ENCODE measurements at places on chromosomes 2 and 18. TPM values are rescaled to one million over a fixed set of nuclear protein-coding genes. Genes with fewer than 3 reads are reported as not detected.

The TMSB10 gene
- polyA plus RNA-seq = 5,527 TPM

The NTSR2 gene
- polyA plus RNA-seq = not detected

The FAM161A gene
- polyA plus RNA-seq = 0.80 TPM

The NT5DC4 gene
- not detected for polyA plus RNA-seq

The FSHR gene
- not detected for polyA plus RNA-seq

The KIAA2012 gene
- 0.04 TPM for polyA plus RNA-seq

The KATNAL2 gene
- 2.3 TPM for polyA plus RNA-seq

The CD226 gene
- 0.07 TPM for polyA plus RNA-seq

DNA sequence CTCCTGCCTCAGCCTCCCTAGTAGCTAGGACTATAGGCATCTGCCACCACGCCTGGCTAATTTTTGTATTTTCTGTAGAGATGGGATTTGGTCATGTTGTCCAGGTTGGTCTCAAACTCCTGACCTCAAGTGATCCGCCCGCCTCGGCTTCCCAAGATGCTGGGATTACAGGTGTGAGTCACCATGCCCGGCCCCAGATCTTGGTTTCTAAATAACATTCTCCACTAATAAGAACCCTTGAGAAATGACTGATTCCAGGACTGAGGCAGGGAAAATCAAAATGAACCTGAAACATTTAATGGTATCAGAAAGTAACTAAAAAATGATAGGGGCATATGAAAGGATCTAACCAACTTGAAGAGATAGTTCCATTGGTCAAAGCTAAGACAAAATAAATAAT is 34.0 kb downstream of the BMPR2 start:
- no peaks in the 10 kb centered on the region for H3K27me3 ChIP-seq
- no peak for DNase-seq
- H3K27ac ChIP-seq = no peak overlapping the region
- 0 out of 2 replicates have a peak, but pooled peaks cover 2% of the 10 kb centered on the region for H3K4me1 ChIP-seq
- H3K36me3 ChIP-seq = no peaks in the 10 kb centered on the region
- H3K4me3 ChIP-seq = no peak overlapping the region

DNA sequence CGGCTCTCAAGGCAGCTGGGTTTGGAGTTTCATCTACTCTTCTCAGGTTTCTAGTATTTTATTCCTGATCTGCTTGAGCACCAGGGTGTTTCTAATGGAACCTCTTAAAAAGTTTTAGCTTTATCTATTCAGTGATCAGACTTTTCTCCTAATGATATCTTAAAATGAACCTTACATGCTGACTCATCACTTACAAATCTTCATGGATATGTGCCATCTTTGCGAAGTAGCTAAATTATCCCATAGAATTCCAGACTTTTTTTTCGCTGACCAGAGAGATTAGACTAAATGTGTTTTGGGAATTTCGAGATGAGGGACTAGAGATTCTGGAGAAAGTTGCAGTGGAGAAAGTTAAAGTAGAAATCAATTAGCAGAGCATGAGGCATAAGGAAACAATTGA is 401.0 kb downstream of the GRB14 start:
- no peak for DNase-seq
- H3K27me3 ChIP-seq = no peaks in the 10 kb centered on the region
- no peaks in the 10 kb centered on the region for H3K36me3 ChIP-seq
- H3K4me3 ChIP-seq = no peak overlapping the region
- no peaks in the 10 kb centered on the region for H3K4me1 ChIP-seq

DNA sequence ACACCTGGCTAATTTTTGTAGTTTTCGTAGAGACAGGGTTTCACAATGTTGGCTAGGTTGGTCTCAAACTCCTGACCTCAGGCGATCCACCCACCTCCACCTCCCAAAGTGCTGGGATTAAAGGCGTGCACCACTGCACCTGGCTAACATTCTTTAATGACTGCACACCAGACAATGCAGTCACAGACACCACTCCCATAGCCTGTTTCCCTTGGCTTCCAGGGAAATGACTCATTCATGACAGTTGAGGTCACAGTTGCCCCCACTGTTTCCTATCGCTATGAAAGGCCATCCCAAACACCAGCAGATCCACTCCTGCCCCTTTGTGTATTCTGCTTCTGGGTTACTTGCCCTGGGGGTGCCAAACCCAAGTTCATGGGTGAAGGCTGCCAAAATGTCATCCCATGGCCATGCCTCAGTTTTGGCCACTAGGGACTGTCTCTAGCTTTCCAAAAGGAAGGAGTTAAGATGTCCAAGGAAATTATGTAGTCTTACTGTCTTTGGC is 8.7 kb downstream of the CHMP1B start:
- no peak overlapping the region for H3K4me3 ChIP-seq
- peak; percentile 90 for DNase-seq
- H3K4me1 ChIP-seq = peaks cover 21% of the 10 kb centered on the region
- no peaks in the 10 kb centered on the region for H3K36me3 ChIP-seq

- peak overlapping the region; percentile 66 for H3K4me3 ChIP-seq
- peaks cover under 1% of the 10 kb centered on the region for H3K4me1 ChIP-seq
- no peaks in the 10 kb centered on the region for H3K36me3 ChIP-seq
These were observed 2113.3 kb upstream of the PIK3C3 start for GRCh38 chr18:39841482-39842365.

- H3K4me1 ChIP-seq = no peaks in the 10 kb centered on the region
- H3K27ac ChIP-seq = no peak overlapping the region
- no peak overlapping the region for H3K4me3 ChIP-seq
- no peaks in the 10 kb centered on the region for H3K36me3 ChIP-seq
These were observed 9.9 kb downstream of the MAB21L4 start for GRCh38 chr2:240886023-240886565.

DNA sequence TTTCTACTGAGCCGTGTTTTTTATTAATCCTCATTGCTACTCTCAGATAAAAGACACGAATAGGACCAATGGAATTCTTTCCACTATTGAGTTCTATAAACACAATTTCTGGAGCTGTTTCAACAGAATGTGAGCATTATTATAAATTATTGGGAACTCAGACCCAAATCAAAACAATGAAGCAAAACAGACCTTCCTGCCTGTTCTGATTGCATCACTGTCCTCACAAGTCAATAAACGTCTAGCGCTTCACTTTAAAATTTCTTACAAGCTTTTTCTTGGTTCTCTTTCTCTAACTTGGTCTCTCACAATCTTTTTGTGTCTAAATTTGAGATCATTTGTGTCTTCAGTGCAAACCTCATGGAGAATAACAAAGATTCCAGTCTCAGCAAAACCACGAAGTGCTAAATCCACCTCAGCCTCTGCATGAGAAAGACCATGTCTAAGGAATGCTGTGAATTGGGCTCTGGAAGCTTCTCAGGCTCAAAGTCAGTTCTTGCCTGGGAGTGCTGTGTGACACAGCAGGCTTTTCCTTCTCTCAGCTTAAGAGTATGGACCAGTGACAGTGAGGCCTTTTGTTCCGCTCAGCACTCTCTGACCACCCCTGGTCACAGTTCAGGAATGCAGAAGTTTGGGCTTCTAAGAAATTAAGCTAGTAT is 22.8 kb downstream of the ARHGAP28 start:
- H3K4me1 ChIP-seq = peaks cover 9% of the 10 kb centered on the region
- no peaks in the 10 kb centered on the region for H3K27me3 ChIP-seq

DNA sequence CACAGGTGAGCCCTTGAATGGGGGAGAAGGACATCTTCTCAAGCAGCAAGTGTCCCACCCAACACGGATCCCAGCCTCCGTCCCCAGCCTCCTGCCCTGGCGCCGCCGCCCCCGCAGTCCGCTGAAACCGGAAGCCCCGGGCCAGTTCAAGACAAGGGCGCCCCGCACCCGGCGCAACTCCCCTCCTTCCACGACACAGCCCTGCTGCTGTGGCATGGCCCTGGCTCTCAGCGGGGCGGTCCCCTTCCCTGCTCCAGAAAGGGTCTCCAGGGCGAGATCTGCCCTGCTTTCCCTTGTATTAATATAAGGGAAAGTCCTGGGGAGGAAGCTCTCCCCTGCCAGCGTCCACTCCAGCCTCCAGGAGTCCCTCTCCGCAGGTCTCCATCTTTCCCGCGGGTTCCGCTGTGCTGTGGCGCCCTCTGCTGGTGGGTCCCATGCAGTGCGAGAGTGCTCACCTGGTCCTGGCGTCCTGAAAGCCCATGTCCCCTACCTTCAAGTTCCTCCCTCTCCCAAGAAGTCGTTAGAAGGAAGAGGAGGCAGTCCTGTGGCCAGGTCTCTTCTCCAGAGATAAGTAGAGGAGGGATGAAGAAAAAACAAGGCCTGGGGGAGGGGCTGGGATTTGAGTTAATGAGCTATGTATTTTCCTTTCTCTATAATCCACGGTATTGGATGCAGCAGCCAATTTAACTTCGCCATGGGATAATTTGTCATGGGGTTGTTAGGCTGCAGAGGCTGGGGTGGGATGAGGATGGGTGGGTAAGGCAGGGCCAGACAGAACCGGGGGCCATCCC is 176.0 kb downstream of the SMAD2 start:
- DNase-seq = no peak
- no peak overlapping the region for H3K4me3 ChIP-seq
- no peak overlapping the region for H3K27ac ChIP-seq
- no peaks in the 10 kb centered on the region for H3K36me3 ChIP-seq
- no peaks in the 10 kb centered on the region for H3K27me3 ChIP-seq

DNA sequence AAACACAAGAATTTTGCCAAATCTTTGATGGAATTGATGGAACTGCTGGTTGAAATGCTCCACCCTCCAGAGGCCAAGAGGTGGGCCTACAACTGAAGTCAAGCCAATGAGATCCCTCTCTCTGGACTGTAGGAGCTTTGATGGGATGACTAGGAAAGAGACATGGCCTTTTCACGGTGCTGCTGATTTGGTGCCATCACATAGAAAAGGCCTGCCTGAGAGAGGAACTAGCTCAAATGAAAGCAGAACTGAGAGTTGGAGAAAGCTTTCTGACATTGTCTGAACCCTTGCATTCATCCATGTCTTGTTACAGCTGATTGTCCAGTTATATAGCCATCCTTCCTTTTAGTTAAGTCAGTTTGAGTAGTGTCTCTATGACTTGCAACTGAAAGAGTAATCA is 283.8 kb upstream of the LYPD1 start:
- no peak overlapping the region for H3K4me3 ChIP-seq
- H3K36me3 ChIP-seq = peaks cover 5% of the 10 kb centered on the region
- no peak overlapping the region for H3K27ac ChIP-seq
- no peaks in the 10 kb centered on the region for H3K27me3 ChIP-seq
- no peak for DNase-seq

Data from IMR-90 (cell line).